T-helper 17 cell (primary cell): ENCODE measurements at places on chromosomes 16 and 17. TPM values are rescaled to one million over a fixed set of nuclear protein-coding genes. Genes with fewer than 3 reads are reported as not detected.

The LAT gene
- total RNA-seq: 193 TPM

The KRT27 gene
- total RNA-seq: not detected

The GRAP gene
- total RNA-seq: 23.8 TPM

The GPATCH8 gene
- 79.6 TPM for total RNA-seq

The MPP3 gene
- total RNA-seq: not detected

The CCDC78 gene
- 3.4 TPM for total RNA-seq

The FADS6 gene
- not detected for total RNA-seq

The EME1 gene
- total RNA-seq: 0.55 TPM

The MEIOC gene
- total RNA-seq: not detected

DNA sequence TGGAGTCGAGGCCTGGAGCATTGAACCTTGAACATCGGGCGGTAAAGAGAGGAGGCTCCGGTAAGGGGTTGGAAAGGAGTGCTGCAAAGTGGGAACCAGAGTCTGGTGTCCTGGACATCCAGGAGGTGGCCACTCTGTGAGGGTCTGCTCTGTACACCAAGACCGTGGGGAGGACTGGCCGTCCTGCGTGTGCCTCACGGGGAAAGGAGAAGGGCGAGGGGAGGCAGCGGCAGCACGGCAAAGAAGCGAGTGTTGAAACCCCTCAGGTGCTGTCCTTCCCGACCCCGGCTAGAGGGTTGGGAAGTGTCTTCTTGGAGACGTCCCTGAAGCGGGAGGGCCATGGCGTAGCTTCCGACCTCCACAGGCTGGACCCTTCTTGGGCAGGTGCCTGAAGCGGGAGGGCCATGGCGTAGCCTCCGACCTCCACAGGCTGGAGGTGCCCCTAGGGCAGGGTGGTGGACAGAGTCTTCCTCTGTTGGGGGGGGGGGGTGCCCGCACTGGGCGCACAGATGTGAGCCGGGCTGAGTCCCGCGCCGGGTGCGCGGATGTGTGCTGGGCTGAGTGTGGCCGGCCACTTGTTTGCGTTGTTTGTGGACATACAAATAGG lies 42.0 kb downstream of the FOXK2 start:
- no peaks in the 10 kb centered on the region for H3K27me3 ChIP-seq
- H3K4me3 ChIP-seq: no peak overlapping the region
- H3K4me1 ChIP-seq: peaks cover 9% of the 10 kb centered on the region
- H3K27ac ChIP-seq: peak overlapping the region; percentile 92
- H3K36me3 ChIP-seq: no peaks in the 10 kb centered on the region
- DNase-seq: no peak

- H3K27ac ChIP-seq: no peak overlapping the region
- H3K4me1 ChIP-seq: peaks cover 22% of the 10 kb centered on the region
- H3K4me3 ChIP-seq: no peak overlapping the region
- no peaks in the 10 kb centered on the region for H3K36me3 ChIP-seq
- H3K27me3 ChIP-seq: peaks cover 4% of the 10 kb centered on the region
Measured at GRCh38 chr16:57315416-57315815, 30.9 kb upstream of the PLLP start.

GRCh38 chr17:80123791-80124190 lies 22.4 kb downstream of the GAA start:
- H3K4me3 ChIP-seq: no peak overlapping the region
- DNase-seq: no peak
- H3K27ac ChIP-seq: peak overlapping the region; percentile 29
